ENCODE measurements at places on chromosomes 6 and 20.

- no peak for DNase-seq
Observed at GRCh38 chr6:3122823-3123182, 4.3 kb downstream of the BPHL start.

- no peak for DNase-seq
Observed at GRCh38 chr6:43271944-43272343, 26.1 kb upstream of the SLC22A7 start.

DNA sequence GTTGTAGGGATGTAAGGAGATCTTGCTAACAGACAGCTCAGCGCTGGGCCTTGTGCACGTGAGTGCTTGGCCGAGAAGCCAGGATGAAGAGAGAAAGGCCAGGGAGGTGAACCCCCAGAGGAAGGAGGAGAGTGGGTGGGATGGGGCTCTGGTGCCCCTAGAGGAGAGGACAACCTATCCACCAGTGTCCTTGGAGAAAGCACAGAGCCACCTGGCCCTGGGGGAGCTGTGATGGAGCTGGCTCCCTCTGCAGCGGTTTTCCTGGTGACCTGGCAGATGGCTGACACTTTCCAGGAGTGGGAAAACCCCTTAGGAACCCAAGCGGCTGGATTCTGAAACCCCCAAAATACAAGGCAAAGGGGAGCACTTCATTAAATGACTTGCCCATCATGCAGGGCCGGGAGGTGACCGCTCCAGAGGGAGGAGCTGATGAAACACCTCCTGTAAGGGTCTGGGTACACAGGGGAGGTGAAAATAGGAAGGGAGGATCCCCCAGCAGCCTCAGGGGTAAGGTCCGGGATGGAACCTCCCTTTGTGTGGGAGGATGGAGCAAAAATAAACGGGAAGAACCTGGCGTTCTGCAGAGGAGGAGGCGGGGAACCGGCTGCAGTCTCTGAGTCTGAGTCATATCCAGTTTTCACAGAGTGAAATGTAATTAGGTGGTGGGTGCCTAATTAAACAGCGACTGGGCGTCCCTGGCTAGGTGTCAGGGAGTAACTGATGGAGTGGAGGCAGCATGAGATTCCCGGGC, 80.4 kb downstream of the SULF2 start:
- DNase-seq, result no peak

GRCh38 chr20:3778976-3779375, 2.3 kb downstream of the SPEF1 start:
- DNase-seq, result no peak

GRCh38 chr6:116136373-116136772, 10.4 kb upstream of the COL10A1 start:
- DNase-seq, result no peak

DNA sequence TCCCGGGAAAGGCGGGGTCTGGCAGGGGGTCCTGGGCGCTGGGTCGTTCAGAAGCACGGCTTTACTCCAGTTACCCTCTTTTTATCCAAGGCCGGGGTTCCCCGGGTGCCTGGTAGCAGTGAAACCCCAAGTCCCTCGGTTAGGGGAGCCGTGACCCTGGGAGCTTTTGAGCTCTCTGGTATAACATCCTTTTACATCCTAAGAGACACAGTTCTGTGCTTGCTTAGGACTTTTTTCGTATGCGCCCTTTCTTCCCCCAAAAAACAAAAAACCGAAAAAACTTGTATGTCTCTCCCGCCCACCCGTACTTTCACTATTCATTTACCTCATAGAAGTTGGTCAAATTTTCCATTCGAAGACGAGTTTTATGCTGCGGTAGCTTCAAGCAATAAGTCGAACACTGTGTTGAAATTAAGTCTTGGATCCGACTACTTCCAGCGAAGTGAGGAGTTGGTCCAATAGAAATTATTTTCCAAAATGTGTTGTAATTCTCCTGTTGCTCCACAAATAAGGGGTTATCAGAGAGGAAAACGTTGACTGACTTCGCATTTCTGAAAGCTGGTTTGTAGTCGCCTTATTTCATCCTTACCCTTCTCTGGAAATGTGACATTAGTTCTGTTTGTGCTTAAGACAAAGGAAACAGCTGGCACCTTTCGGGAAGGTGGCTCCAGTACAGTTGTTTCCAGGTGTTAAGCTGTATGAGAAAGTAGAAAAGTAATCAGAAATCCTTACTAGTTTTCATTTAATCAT, 816 bp upstream of the MAN1A1 start:
- peak; percentile 82 for DNase-seq

DNA sequence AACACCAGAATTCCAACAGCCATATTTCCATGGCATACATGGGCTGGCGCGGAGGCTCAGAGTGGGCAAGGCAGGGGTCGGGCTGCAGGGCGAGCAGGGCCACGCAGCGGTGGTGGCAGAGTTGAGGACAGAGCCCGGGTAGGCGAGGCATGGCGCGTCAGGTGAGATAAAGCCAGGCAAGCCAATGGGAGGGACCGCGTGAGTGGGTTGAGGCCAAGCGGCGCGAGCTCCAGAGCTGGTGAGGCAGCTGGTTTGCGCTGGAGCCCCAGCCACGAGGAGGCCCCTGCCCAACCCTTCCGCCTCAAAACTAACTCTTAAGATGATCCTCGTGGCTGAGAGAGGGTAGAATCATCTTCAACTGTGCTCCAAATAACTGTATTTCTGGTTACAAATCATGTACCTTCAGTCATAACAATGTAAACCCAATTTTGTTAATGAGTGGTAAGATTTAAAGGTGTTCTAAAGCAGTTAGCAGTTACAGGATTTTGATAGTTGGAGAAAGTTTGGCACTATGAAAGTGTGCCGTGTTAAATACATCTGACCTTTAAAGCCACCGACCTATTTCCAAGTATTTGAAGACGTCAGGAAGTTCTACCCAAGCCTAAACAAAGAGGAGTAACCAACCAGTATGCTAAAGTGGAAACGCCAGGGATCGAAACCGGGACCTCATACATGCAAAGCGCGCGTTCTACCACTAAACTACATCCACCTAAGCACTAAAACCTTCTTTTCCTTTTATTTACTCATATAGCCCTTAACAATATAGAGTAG, 107.9 kb downstream of the GPX5 start:
- DNase-seq, result no peak

GRCh38 chr6:150280703-150281102, 88.1 kb upstream of the IYD start:
- no peak for DNase-seq

GRCh38 chr6:146850238-146850896, 251.6 kb downstream of the ADGB start:
- peak; percentile 68 for DNase-seq

DNA sequence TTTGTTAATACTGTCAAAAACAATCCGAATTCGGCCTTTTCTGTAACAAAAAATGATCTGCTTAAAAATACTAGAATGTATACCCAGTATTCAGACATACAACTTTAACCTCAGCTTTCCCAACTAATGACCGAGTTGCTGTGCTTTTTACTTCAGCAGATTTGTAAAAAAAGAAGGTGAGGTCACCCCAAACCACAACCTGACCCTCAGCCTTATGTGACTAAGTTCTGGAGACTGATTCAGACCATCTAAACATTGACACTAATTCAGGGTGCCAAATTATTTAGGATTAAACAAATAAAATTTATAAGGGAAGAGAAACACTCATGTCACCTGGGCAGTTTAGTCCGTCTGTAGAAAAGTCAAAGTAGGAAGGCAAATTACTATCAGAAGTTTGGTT, 7.7 kb downstream of the CCN6 start:
- peak; percentile 66 for DNase-seq
